ENCODE measurements at places on chromosomes 12 and 14.

DNA sequence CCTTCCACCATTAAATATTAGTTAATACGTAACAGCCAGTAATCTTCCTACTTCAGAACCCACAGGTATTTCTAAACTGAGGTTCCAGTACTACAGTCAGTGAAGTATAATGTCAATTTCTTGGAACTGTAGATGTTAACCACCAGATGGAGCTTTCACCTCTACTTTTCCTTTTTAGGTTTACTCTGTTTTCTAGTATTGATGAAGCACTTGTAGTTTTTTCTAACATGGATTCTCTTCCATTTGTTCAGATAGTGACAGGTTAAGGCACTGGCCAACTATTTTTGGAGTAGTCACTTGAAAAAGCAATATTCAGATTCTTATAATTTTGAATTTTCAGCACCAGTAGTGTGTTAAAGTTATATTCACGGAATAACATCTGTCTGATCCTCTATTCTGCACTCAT is 4.6 kb upstream of the SEC23A start:
- peak; percentile 45 for DNase-seq

GRCh38 chr12:104834607-104835006 is 123.5 kb downstream of the SLC41A2 start:
- DNase-seq, result no peak

GRCh38 chr12:62703011-62703380 is 232.0 kb downstream of the PPM1H start:
- no peak for DNase-seq

DNA sequence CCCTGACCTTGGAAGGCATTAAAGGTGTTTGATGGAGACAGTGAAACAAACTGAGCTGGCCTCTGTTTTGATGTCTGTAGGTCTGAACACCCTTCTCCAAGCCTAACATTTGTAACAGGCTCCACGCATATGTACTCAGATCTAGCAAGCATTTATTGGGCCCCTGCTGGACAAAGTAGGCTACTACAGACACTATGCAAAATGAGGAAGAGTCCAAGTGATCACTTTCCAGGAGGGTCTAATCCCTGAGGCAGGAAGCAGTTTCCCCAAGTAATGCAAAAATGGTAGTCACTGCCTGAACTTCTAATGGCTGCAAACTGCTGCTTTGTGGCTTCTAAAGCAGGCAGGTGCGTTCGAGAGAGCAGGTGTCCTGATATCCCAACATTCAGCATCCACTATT is 405.8 kb downstream of the MED13L start:
- no peak for DNase-seq

GRCh38 chr14:73749706-73750530 is 35.7 kb upstream of the PNMA1 start:
- no peak for DNase-seq

DNA sequence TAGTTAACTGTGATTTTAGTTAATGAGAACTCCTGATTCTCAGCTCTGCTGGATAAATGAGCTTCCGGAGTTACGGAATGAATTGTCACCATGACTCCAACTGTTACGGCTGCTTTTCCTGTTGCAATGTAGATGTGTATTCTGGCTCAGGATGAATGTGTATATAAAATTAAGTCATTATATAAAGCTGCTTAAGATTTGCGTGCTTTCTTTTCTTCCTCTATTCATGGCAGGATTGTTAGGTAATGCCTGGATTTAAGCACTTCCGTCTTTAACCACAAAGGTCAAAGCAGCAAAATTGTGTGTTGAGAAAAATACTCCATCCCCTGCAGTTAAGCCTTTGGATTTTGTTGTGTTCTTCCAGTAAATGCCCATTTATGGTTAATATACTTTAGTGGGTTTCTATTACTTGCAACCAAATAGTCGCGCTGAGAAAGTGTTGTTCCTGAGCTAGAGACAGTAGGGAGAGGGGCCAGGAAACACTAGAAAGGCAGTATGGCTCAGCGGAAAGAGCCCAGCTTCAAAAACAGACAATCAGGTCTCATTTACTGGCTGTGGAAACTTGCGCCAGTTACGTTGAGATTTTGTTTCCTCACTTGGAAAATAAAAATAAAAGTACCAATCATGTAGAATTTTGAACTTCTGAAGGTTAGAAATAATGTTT is 9.4 kb upstream of the CCDC175 start:
- DNase-seq, result no peak

GRCh38 chr12:88553941-88554658 is 26.2 kb downstream of the KITLG start:
- no peak for DNase-seq

GRCh38 chr12:14769969-14770495 is 33.2 kb downstream of the WBP11 start:
- peak; percentile 93 for DNase-seq

DNA sequence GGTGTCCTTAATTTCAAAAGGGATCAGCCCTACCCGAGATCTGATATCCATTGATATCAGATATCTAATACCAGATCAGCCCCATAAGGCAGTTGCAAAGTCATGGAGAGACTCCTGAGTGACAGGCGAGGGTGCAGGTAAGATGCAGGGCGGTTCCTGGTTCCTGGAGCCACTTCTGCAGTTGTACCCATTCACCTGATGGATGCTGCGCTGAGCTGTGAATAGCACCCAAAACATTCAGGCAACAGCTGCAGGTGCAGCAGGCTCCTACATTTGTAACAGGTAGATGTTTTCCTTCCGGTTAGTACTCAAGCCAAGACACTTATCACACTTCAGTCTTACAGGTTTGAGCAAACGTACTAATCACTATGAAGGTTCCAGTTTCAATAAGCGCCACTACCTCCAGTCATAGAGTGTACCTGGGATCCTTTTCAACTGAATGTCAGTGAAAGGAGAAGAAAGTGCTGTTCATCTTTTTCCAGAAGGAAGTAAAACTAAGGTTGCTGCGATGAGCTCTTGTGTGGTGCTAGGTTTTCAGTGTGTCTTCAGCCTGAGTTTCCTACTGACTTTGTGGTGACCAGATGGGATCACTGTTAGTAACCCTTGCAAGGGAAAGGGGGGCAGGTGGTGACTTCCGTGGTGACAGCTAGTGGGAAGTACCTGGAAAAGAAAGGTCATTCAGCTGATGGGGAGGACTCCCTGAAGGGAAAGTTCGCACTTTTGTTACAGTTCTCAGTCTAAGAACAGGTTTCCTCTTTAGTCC is 1.9 kb downstream of the ATP6V0A2 start:
- DNase-seq, result peak; percentile 12

DNA sequence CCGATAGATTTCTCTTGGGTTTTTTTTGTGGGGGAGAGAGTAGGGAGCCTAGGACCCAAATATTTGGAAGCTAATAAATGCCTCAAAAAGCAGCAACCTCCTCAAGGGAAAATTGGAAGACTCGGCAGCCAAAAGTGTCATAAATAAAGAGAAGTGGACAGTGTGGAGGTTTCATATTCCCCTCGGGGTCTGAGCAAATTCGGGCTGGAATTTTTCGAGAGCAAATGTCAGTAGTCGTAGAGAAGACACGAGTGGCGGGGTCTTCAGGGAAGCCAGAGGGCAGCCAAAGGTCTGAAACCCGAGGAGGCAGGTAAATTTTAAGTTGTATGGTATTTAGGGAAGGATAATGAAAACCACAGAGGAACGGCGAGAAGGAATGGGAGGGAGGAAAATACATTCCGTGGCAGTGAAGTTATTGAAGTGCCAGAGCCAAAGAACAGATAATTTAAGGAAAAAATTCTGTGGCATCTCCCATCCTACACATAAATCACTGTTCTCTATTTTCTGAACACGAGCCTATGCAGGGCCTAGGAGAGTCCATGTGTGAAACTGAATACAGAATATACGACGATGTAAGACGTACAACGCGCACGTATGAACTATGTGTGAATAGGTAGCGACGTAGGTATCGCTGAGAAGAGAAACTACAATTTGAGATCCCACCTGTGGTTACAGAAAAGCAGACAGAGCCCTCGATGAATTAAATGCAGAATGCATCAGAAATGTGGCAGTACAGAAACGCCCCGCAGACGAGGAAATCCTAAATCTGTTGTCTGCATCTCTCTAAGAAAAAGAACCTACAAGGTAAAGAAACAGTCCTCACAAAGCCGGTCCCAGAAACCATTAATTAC is 12.9 kb downstream of the BCL11B start:
- peak; percentile 79 for DNase-seq

DNA sequence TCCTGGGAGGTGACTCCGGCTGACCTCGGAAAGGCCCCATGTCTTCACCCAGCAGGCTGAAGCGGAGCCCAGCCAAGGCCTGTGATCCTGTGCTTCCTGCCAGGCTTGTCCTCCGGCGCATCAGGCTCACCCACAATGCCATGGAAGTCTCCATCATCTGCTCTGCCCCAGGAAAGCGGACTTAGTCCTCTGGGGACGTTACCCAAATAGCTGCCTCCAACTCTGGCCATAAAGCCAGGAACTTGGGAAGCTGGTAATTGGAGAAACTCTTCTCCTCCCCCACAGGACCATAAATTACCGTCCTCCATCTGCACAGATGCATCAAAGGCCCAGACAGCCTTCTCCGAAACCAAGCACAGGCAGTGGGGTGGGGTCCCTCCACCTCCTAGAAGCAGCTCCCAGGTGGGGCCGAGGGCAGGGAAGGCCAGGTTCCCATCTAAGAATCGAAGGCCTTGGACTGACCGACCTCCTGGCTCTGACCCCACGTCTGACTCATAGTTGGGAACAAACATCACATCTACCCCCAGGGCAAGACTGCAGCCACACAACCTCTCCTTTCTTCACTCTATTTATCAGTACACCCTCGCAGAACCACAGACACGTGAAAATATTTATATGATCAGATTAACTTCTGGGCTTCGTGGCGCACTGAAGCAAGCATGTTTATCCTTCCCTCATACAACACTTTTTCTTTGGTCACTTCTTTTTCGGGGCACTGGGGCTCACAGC is 56.4 kb downstream of the PITPNM2 start:
- no peak for DNase-seq

DNA sequence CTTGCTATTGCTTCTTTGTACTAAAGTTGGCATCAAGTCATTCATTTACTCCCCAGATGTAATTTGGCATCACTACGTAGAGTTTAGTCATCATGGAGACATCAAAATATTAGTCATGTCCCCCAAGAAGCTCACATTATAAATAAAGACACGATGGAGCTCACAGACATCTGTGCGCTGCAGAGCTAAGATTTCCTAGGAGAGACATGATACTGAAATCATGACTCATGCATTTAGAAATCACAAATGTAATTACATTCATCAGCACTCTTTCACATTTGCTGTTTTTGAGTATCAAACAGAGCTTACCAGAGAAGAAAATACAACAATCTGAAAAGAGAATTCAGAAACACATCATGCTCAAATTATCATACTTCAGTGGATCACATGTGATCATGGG is 169.8 kb downstream of the LRIG3 start:
- no peak for DNase-seq

- DNase-seq, result peak; percentile 24
Measured at GRCh38 chr12:84842406-84843013, 70.1 kb downstream of the SLC6A15 start.

- DNase-seq, result no peak
Measured at GRCh38 chr12:16555630-16556029, 50.3 kb downstream of the LMO3 start.

DNA sequence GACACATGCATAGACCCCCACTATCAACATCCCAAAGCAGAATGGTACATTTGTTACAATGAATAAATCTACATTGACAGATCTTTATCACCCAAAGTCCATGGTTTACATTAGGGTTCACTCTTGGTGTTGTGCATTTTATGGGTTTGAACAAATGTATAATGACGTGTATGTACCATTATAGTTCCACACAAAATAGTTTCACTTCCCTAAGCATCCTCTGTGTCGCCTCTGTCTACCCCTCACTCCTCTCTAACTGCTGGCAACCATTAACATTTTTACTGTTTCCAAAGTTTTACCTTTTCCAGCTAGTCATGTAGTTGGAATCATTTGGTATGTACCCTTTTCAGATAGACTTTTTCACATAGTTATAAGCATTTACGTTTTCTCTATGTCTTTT is 69.5 kb upstream of the LMO3 start:
- no peak for DNase-seq

GRCh38 chr14:61476754-61477410 is 155.5 kb downstream of the PRKCH start:
- peak; percentile 91 for DNase-seq

- no peak for DNase-seq
Measured at GRCh38 chr12:56958422-56958821, 1.0 kb upstream of the RDH16 start.

DNA sequence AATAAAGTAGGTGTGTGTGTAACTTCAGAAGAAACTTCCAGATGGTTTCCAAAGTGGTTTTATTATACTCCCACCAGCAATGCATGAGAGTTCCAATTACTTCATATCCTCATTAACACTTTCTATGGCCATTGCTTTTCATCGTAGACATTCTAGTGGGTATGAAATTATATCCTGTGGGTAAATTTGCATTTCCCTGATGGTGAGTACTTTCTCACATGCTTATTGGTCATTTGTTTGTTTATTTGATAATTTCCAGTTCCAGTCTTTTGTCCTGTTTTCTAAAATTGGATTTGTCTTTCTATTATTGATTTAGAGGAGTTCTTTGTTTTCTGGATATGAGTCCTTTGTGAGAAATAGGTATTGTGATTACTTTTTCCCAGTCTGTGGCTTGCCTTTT is 70.9 kb downstream of the PRKCH start:
- no peak for DNase-seq

- no peak for DNase-seq
Measured at GRCh38 chr12:53223389-53224060, 8.5 kb downstream of the RARG start.

GRCh38 chr12:8779862-8780261 is 42.6 kb upstream of the A2ML1 start:
- DNase-seq, result no peak

DNA sequence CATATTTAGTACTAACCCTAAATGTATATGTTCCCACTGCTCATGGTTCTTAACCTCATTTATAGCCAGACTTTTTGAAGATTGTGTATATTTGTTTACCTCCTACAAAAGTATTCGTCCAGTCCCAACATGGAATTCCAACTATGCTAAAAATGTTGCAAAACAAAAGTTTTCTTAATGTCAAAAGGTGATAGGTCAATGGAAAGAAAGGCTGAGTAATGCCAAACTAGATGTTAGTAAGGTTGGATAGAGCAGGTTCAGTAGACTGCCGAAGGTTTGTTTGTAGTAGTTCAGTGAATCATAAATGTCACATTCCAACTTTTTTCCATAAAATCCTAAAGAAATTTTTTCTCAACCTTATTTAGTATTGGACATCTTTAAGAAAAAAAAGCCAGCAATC is 874.5 kb downstream of the FLRT2 start:
- DNase-seq, result no peak

DNA sequence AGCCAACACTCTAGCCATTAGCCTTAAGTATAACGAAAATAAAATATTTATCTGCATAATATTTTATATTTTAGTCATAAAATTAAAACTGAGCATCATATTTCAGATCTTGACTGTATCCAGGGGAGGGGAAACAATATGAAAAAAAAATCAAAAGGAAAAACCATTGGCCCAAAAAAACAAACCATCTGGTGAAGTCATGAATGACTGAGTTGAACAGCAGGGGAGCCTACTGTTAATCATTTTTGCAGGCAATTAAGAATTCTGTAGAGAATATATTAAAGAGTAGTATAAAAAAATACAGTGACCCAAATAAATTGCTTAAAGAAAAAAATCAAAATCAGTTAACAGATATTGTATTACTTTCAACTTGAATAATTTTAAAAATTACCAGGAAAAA is 224.8 kb downstream of the C12orf50 start:
- no peak for DNase-seq
